ENCODE measurements at places on chromosomes 12 and 14. TPM values are rescaled to one million over a fixed set of nuclear protein-coding genes. Genes with fewer than 3 reads are reported as not detected.
A peak's percentile ranks its signal among the peaks of the same experiment; 100 is the strongest.

- DNase-seq: no peak
These were observed 183.3 kb downstream of the CCDC59 start for GRCh38 chr12:82174936-82175335.

GRCh38 chr14:24870949-24871701 lies 178.8 kb downstream of the STXBP6 start:
- no peak for DNase-seq

DNA sequence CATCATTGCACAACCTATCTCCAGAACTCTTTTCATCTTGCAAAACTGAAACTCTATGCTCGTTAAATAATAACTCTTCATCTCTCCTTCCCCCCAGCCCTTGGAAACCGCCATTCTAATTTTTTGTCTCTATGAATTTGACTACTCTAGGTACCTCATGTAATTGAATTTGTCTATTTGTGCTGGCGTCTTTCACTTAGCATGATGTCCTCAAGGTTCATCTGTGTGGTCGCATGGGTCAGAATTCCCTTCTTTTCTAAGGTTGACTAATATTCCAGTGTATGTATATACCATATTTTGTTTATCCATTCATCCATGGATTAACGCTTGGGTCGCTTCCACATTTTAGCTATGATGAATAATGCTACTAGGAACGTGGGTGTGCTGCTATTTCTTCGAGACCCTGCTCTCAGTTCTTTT lies 80.1 kb downstream of the PLXNC1 start:
- DNase-seq: no peak

- DNase-seq: no peak
These were observed 207.2 kb downstream of the SLC5A8 start for GRCh38 chr12:101002696-101003419.

The GPX2 gene
- not detected for total RNA-seq

DNA sequence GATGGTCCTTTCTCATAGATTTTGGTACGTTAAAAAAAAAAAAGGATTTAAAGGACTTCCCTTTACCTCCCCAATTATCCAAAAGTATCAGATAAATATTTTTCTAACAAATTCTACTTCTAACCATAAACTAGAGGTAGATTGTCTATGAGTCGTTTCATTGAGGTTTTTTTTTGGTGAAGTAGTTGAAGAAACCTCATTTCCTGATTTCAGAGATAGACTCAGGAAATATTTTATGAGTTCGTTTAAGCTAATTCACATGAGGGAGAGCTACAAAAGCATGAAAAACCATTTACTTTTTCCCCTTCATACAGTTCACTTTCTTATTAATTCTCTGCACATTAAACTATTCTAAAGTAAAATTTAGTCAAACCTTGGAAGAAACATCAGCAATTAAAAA lies 112.5 kb downstream of the RALGAPA1 start:
- DNase-seq: no peak

The ADAM21 gene
- 0.15 TPM for total RNA-seq

DNA sequence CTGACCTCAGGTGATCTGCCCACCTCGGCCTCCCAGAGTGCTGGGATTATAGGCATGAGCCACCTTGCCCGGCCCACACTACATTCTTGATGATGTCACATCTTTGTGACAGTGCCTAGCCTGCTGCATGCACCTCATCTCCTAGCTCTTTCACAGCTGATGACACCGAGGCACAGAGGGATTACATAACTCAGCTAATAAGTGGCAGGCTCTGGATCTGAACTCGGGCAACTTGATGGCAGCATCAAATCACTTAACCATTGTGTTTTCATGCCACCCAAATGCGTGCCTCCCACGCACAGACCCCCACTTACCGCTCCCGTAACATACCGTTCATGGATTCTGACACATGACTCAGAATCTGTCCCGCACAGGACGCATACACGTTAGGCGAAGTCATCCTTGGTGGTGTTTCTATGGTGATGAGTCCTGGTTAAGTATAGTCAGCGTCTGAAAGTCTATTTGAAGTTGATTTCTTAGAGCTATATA lies 7.4 kb downstream of the TMEM120B start:
- no peak for DNase-seq

The DAZAP2 gene
- 95.6 TPM for total RNA-seq

- no peak for DNase-seq
These were observed 59.4 kb downstream of the TTC9 start for GRCh38 chr14:70700955-70701585.

DNA sequence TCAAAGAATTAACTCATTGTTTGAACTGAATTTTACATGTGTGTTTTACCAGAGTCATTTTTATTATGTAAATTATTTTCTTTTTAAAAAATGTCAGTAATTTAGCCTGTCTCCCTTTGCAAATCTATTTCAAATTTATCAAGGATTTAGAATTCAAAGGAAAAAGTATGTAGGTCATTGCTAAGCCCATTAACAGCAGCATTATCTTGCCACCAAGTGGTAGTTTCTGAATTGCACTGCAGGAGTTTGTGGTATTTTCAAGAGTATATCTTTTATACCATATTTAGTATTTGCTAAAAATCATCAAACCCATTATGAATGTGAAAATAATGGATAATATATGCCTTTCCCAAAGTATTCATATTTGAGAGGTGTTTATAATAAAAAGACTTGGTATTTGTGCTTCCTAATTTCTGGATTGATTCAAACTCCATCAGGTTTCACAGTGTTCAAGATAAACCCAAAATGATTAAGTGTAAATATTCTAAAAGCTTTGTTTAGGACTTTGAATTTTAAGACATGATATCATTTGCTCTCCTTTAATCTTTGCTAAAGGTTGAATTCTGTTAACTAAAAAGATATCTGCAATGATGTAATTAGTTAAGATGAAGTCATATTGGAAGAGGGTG lies 711.4 kb downstream of the FSCB start:
- no peak for DNase-seq

The CCDC175 gene
- not detected for total RNA-seq

- DNase-seq: no peak
These were observed 7.8 kb downstream of the LIMA1 start for GRCh38 chr12:50275556-50275955.

GRCh38 chr12:24378548-24379407 lies 429.3 kb upstream of the SOX5 start:
- no peak for DNase-seq

- peak; percentile 64 for DNase-seq
These were observed 17.8 kb upstream of the MLEC start for GRCh38 chr12:120668868-120669840.

DNA sequence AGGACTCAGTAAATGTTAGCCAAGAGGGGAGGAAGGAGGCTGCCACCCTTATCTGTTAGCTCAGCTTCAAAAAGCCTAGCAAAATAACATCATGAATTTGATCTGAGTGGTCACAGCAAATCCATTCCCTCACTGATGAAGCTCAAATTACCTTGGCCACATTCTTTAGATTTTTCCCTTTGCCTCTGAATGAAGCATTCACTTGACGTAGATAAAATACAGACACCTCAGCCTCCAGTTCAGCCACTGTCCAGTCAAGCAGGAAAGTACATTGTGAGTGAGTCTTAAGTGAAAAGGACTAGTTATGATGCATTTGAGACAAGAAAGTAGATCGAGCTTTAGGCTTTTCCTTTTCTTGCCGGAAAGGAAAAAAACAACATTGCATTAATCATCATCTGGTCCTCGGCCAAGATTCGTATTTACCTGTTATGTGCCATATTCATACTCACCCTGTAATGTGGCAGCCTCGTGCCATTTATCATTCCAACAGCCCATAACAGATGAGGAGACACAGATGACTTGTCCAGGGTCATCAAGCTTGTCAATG lies 146.5 kb downstream of the ETV6 start:
- no peak for DNase-seq

The B4GALNT3 gene
- total RNA-seq: 3.5 TPM

GRCh38 chr12:14076538-14076937 lies 95.1 kb upstream of the GRIN2B start:
- DNase-seq: no peak

- DNase-seq: peak; percentile 95
These were observed at the start of the genes ACAD10 and BRAP for GRCh38 chr12:111685811-111686573. Gene ACAD10, plus strand, starts transcription at chr12:111686053. Its CDS starts 6,657 bp downstream, at chr12:111692710. Gene BRAP, minus strand, starts transcription at chr12:111685956. Its CDS starts 164 bp downstream, at chr12:111685792.

DNA sequence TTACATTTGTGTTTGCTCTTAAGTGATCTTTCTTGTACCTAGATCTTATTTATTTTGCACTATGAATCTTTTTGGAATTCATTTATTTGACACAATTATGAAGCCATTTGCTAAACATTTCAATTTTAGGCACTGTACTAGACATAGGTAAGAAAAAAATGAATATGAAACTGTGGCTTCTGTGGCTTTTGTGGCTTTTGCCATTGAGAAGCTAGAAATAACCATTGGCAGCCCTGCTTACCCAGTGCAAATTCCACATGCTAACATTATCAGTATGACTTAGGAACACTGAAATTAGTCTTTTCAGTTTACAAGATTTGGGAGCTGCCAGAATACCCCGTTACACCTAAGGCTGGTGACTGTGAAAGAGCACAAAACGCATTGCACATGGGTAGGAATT lies 60.1 kb downstream of the FSCB start:
- no peak for DNase-seq

GRCh38 chr12:77232045-77232444 lies 166.7 kb upstream of the E2F7 start:
- no peak for DNase-seq

DNA sequence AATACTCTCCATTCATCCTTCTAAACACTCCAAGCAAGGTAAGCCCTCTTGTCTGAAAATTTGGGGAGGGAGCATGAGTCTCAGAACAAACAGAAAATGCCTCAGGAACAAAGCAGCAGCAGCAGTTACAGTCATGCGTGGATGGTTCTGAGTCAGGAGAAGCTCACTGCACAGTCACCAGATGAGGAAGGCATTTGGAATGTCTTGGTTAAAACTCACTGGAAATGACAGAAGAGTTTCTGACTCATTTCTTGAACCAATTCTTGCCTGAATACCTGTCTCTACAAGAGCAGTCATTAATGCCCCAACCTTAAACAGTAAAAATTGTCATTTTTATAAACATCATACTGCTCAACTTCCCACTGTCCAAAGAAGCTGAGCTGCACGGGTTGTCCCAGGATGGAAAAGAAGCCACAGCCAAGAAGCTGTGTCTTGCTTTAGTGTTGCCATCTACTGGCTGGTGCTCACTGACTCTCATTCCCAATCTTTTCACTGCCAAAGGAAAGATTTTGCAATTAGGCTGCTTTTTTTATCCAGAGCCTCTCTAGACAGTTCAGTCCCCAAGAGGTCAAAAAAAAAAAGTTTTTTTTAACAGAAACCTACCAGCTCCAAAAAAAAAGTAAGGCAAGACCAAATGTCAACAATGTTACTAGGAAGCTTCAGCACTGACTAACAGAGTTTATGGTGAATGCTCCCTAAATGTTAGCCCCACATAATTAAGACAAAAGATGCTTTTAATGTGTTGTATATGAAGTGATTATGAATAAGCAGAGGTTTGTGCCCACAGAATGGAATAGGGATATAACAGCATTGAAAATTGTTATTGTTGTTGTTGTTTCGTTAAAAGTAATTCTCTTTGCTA lies 40.4 kb downstream of the KICS2 start:
- no peak for DNase-seq

GRCh38 chr14:36383767-36384431 lies 63.5 kb upstream of the MBIP start:
- DNase-seq: no peak

The OR6C2 gene
- not detected for total RNA-seq

DNA sequence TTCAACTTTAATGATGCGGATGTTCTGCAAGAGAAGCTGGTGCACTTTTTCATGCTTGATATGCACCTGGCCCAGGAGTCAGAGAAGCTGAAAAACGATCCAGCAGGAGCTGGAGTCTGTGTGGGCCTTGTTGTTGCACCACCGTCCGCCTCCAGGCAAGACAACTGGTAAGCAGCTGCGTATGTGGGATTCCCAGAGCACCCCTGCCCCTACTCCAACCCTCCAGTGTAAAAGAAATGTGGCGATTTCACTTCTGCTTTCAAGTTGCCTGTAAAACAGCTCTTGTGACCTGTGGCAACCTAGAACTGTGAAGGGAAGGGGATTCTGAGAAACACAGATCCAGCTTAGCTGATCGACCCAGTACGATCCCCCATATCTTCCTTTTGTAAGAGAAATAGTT lies 154.1 kb upstream of the PELI2 start:
- DNase-seq: no peak

The ASCL1 gene
- total RNA-seq: not detected

- no peak for DNase-seq
These were observed 7.7 kb upstream of the PPTC7 start for GRCh38 chr12:110590806-110591326.

DNA sequence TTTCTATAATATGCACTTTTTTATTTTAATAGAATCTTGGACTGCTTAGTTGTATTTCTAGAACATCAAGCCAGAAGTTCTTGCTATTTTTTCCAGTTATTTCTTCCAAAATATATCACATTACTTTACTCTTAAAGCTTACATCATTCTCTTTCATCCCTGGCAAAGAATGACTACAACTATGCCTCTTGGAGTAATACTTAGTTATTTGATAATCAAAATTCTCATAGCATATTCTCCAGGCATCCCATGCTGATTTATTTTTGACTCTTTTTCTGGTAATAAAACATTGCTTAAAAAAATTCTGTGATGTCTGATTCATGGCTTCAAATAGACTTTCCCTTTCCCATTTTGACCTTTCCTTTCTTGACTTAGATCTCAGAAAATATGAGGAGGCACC lies 118.7 kb upstream of the TSPAN8 start:
- DNase-seq: no peak

The MYO1H gene
- total RNA-seq: not detected

DNA sequence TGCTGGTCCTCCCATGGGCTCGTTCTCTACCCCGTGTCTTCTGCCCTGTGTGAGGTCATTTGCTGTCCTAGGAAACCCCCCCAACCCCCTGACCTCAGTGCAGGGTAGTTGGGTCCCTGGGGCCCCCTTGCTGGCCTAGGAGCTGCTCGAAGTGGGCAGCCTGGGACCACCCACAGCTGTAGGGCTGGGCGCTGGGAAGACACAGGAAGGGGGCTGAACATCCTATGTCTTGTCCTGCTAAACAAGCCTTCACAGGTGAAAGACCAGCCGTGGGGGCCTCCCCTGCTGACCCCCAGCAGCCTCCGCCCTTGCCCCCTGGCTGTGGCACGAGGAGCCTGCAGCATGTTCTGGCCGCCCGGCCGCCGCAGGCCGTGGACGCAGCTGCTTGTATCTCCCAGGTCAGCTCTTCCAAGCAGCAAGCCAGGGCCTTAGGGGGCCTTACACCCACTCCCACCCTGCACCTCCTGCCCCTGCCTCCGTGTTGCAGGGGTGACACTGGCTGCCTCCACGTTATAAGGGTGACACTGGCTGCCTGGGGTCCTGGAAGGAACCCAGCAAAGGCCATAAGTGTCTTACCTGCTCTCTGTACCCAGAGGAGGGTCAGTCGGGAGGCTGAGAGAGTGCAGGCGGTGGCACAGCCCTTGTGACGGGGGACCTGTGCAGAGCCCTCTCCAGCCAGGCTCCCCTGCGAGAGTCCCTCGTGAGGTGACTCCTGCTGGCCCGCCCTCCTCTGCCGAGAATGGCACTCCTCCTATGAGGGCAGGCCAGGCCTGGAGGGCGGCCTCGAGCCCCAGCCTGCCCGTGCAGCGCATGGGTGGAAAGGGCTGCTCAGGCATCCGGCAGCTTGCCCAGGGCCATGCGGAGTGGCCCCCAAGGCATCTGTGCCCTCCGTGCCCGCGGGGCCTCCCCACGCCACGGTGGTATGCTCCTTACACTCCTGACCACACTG lies 11.5 kb upstream of the TEX22 start:
- DNase-seq: peak; percentile 92

- DNase-seq: no peak
These were observed 113.2 kb upstream of the FLRT2 start for GRCh38 chr14:85416771-85417170.

- DNase-seq: no peak
These were observed 290.3 kb downstream of the NAV3 start for GRCh38 chr12:78120866-78121560.

The POU6F1 gene
- total RNA-seq: 10.2 TPM

Measured in chondrocyte (in vitro differentiated cells).